Endodermal cell (in vitro differentiated cells): ENCODE measurements at places on chromosomes 1 and 21. TPM values are rescaled to one million over a fixed set of nuclear protein-coding genes. Genes with fewer than 3 reads are reported as not detected.
A peak's percentile ranks its signal among the peaks of the same experiment; 100 is the strongest.

ANXA9 gene
- total RNA-seq: 0.27 to 0.45 TPM in 2 of 3 replicates, not detected in the other

F3 gene
- 23.2 and 27.6 TPM in 2 replicates for total RNA-seq

SDE2 gene
- total RNA-seq: 21.6 to 24.0 TPM (median 23.5 TPM) in 3 replicates

TMIGD3 gene
- total RNA-seq: not detected in 2 replicates

C1orf226 gene
- 5.1 and 5.4 TPM in 2 replicates for total RNA-seq

FCGR2B gene
- total RNA-seq: not detected in 3 replicates

MPZ gene
- total RNA-seq: 3.3 to 5.1 TPM (median 3.9 TPM) in 3 replicates

MTARC1 gene
- total RNA-seq: 31.8 to 54.5 TPM (median 53.1 TPM) in 3 replicates

RXFP4 gene
- total RNA-seq: not detected in 2 replicates

HSD3B2 gene
- total RNA-seq: not detected in 3 replicates

CTSK gene
- 4.5 to 6.7 TPM (median 6.1 TPM) in 3 replicates for total RNA-seq

EXO1 gene
- total RNA-seq: 10.0 to 30.9 TPM (median 28.2 TPM) in 3 replicates

DNA sequence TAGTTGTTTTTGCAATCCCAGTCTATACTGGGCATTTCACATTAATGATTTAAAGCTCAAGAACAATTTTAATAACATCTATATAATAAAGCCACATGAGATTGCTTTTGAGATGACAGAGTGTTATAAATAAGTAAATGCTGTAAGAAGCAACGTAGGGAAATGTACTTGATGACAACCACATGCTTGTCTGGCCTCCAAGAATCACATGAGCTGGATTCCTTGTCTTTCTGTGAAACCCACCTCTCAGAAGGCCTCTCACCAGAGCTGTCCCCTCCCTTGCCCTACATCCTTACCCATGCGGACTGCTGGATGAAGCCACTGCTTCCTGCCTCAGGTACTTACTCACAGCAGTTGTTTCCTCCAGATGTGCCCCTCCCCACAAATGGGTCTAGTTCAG is 145.1 kb upstream of the CTTNBP2NL start:
- no peak overlapping the region for H3K4me3 ChIP-seq
- no peak overlapping the region for H3K27ac ChIP-seq

GRCh38 chr1:214205053-214205452 is 75.9 kb upstream of the SMYD2 start:
- H3K4me3 ChIP-seq: no peak overlapping the region
- no peaks in the 10 kb centered on the region for H3K36me3 ChIP-seq
- H3K4me1 ChIP-seq: peaks cover 11% of the 10 kb centered on the region
- peak overlapping the region; percentile 62 for H3K27ac ChIP-seq

DNA sequence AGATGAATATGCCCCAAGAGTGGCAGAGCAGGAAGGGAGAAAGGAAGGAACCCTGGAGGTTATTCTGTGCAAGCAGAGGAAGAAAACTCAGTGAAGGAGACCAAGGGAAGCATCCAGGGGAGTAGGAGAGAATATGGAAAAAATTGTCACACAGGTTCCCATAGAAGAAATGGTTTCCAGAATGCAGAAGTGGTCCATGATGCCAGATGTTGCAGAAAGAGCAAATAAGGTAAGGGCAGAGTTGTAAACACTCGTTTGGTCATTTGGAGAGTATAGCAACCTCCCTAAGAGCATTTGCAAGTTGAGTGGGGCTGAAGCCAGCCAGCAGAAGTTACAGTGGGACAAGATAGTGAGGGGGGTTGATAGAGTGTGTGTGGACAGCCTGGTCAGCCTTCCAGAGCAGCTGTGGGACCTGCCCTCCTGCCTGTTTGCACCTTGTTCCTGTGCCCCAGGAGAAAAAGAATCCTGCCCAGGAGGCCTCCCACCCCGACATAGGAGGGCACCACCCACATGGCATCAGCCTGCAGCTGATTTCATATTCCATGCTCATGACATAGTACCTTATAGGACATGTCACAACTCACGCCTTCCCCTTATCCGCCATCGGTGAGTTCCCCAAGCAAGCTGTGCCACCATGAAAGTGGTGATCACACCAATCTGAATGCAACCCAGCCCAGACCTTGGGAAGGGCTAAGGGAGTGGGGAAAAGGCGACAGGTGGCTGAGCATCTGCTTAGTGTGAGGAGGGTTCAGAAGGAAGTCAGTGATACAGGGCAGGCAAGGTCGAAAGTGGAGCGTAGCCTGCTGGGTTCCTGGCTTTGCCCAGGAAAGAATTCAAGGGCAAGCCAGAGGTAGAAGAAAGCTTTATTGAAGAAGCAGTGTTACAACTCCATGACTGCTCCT is 8.2 kb upstream of the NEK2 start:
- H3K4me1 ChIP-seq: no peaks in the 10 kb centered on the region
- no peak overlapping the region for H3K27ac ChIP-seq
- H3K36me3 ChIP-seq: no peaks in the 10 kb centered on the region
- H3K27me3 ChIP-seq: no peaks in the 10 kb centered on the region

DNA sequence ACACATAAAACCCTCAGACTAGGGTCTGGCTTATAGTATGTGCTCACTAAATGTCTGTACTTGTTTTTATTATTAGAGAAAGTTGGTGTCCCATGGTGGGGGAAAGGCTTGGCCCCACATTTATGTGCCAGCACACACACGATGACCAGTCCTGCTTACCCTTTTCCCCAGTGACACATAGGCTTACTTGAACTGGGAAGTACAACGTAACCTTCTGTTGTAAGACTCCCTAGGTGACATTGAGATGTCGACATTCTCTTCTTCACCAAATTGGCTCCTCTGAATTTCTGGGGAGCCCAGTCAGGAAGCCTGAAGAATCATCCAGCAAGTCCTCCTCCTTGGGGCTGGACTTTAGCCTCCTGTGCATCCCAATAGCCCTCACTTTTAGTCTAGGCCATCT is 1.7 kb upstream of the MECR start:
- no peaks in the 10 kb centered on the region for H3K4me1 ChIP-seq
- H3K27me3 ChIP-seq: peaks cover 33% of the 10 kb centered on the region
- no peaks in the 10 kb centered on the region for H3K36me3 ChIP-seq
- no peak overlapping the region for H3K27ac ChIP-seq

DNA sequence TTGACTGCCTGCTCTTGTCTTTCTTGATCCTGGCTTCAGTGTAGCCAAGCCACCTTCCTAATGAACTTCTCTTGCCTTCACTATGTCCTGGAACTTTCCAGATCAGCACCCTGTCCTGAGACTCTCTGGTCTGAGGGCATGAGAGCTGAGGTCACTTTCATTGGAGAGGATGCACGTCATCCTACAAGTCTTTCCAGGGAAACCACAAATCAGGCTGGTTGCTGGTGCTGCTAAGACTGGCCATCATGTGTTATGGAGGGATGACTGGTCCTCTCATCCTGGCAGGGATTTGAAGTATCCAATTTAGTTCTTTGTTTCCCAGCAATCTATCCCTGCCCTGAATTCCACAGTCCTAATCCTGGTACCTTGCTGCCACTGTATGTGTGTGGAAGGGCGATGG is 228.6 kb downstream of the GPATCH2 start:
- no peak overlapping the region for H3K27ac ChIP-seq
- no peak overlapping the region for H3K4me3 ChIP-seq
- no peaks in the 10 kb centered on the region for H3K4me1 ChIP-seq
- H3K36me3 ChIP-seq: no peaks in the 10 kb centered on the region
- no peaks in the 10 kb centered on the region for H3K27me3 ChIP-seq

DNA sequence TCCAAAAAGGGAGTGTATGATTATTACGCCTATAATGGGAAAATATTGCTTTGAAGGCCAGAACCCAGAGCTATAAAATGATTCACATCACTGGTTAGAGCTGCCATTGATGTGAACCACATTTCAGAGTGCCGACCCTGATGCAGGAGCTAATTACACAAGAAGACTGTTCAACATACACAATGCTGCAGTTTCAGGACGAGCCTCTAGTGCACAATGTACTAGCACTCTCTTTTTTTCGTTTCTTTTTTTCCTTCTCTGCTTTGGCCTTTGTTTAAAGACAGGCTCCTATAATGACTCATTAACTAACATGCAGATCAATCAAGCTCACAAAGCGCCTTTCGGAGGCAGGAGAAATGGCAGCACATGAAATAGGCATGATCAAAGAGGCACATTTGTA is 66.0 kb upstream of the HMGB4 start:
- H3K4me3 ChIP-seq: no peak overlapping the region
- no peaks in the 10 kb centered on the region for H3K4me1 ChIP-seq
- H3K36me3 ChIP-seq: no peaks in the 10 kb centered on the region
- no peak for DNase-seq
- peaks cover 9% of the 10 kb centered on the region for H3K27me3 ChIP-seq

- no peak for DNase-seq
- H3K27me3 ChIP-seq: no peaks in the 10 kb centered on the region
- H3K4me1 ChIP-seq: no peaks in the 10 kb centered on the region
- no peaks in the 10 kb centered on the region for H3K36me3 ChIP-seq
- H3K27ac ChIP-seq: no peak overlapping the region
Observed at GRCh38 chr1:150024156-150024555, 13.6 kb upstream of the OTUD7B start.

- H3K4me1 ChIP-seq: no peaks in the 10 kb centered on the region
- peak overlapping the region; percentile 75 for H3K4me3 ChIP-seq
- peaks cover 73% of the 10 kb centered on the region for H3K27me3 ChIP-seq
- H3K27ac ChIP-seq: no peak overlapping the region
Observed at GRCh38 chr1:25615563-25616094, 962 bp upstream of the MAN1C1 start.

DNA sequence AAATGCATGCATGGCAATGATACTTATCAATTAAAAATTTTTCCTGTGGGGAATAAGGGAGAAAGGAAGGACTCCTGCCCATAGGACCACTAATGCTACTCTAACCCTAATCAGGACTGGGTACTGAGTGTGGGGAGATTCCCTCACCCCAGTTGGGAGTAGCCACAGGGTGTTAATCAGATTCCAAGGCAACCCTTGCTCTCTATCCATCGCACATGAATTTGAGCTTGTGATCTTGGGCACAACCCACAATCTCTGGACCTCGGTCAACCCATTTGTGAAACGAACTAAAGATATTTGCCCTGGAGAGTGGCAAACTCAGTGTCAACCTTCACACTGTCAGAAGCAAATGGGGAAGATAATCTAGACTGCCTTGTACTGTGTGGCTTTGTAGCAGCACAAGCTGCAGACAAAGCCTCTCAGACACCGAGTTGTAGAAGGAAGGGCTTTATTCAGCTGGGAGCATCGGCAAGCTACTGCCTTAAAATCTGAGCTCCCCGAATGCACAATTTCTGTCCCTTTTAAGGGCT is 69.5 kb downstream of the SERINC2 start:
- no peaks in the 10 kb centered on the region for H3K27me3 ChIP-seq
- DNase-seq: no peak
- no peak overlapping the region for H3K4me3 ChIP-seq

GRCh38 chr1:242201090-242201489 is 202.2 kb upstream of the MAP1LC3C start:
- no peaks in the 10 kb centered on the region for H3K36me3 ChIP-seq
- no peaks in the 10 kb centered on the region for H3K4me1 ChIP-seq
- no peak for DNase-seq
- no peak overlapping the region for H3K4me3 ChIP-seq
- H3K27ac ChIP-seq: no peak overlapping the region

GRCh38 chr1:14522926-14523241 is 75.6 kb upstream of the KAZN start:
- no peaks in the 10 kb centered on the region for H3K4me1 ChIP-seq
- DNase-seq: peak; percentile 68
- no peaks in the 10 kb centered on the region for H3K27me3 ChIP-seq
- no peak overlapping the region for H3K27ac ChIP-seq
- no peaks in the 10 kb centered on the region for H3K36me3 ChIP-seq

DNA sequence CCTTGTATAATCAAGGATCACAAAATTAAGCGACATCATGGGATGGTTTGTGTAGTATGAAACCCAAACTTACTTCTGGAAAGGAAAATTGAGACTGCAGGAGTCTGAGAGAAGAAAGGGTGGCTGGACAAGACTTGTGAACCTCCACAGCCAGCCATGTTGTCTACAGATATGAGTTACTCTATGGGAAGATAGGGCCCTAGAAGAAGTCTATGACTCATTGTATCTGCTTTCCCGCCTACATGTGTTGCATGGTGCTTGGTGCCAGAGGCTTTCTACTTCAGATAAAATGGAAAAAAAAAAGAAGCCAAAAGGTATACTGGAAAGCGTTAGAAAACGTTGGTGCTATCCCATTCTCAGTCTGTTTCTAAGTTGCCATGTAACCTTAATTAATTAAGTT is 18.7 kb upstream of the OR6N2 start:
- H3K27ac ChIP-seq: no peak overlapping the region
- H3K27me3 ChIP-seq: no peaks in the 10 kb centered on the region
- H3K36me3 ChIP-seq: no peaks in the 10 kb centered on the region
- H3K4me3 ChIP-seq: no peak overlapping the region
- H3K4me1 ChIP-seq: no peaks in the 10 kb centered on the region

GRCh38 chr1:153536012-153536670 is 350 bp upstream of the S100A6 start:
- H3K27me3 ChIP-seq: peaks cover 9% of the 10 kb centered on the region
- H3K4me3 ChIP-seq: no peak overlapping the region
- DNase-seq: peak; percentile 68
- H3K4me1 ChIP-seq: peaks cover 6% of the 10 kb centered on the region

- H3K27ac ChIP-seq: no peak overlapping the region
- H3K27me3 ChIP-seq: no peaks in the 10 kb centered on the region
- H3K36me3 ChIP-seq: peaks cover 92% of the 10 kb centered on the region
- no peak for DNase-seq
Observed at GRCh38 chr1:55172272-55172671, 42.9 kb downstream of the USP24 start.
